GOT3 (cell line): ENCODE measurements at places on chromosomes 7 and 10.

DNA sequence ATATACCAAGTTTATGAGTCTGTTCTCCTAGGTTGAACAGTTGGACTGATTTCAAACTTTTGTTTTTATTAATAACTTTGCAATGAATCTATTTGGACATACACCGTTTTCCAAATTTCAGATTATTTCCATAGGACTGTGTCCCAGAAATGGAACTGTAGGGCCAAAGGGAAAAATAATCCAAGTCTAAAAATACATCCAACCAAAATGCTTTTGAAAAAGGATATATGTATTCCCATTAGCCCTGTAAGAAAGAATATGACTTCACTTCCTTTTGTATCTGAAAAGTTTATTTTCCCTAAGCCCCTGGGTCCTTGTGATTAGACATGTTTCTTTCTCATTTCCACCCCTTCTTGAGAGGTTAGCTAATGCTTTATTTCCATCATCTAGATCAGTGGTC is 434.2 kb upstream of the MKI67 start:
- no peak for DNase-seq

DNA sequence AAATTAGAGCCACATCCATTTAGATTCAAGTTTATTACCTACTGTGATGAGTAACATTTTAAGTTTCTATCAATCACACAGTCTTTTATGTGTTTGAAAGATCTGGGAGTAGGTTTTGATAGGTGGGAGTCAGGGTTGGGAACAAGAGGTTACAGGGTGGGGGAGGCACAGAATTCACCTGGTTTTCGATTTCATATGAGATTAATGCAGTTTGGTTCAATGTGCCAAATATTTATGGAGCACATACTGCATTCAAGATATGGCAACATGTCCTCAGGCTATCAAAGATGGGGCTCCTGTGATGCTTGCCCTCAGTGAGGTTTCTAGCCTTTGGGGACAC is 564.1 kb downstream of the SUGCT start:
- no peak for DNase-seq

GRCh38 chr10:130470286-130470685 is 334.1 kb downstream of the GLRX3 start:
- DNase-seq, result no peak

DNA sequence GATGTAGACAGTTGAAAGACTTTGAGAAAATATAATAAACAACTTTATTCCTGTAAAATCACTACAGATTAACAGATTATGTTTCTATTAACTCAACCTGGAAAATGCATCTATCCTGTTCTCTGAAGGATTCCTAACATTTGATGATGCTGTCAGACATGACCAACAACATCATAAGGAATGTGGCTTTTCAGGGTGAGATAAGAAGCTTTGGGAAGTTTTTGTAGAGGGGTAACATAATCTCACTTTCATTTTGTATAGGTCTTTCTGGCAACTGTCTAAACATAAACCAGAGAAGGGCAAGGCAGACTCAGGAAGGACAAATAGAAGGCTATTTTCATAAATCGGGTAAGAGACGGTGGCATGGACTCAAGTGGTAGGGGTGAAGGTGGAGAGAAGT is 112.2 kb downstream of the TES start:
- DNase-seq, result no peak

- DNase-seq, result no peak
These were observed 59.9 kb downstream of the COL26A1 start for GRCh38 chr7:101422356-101423195.

DNA sequence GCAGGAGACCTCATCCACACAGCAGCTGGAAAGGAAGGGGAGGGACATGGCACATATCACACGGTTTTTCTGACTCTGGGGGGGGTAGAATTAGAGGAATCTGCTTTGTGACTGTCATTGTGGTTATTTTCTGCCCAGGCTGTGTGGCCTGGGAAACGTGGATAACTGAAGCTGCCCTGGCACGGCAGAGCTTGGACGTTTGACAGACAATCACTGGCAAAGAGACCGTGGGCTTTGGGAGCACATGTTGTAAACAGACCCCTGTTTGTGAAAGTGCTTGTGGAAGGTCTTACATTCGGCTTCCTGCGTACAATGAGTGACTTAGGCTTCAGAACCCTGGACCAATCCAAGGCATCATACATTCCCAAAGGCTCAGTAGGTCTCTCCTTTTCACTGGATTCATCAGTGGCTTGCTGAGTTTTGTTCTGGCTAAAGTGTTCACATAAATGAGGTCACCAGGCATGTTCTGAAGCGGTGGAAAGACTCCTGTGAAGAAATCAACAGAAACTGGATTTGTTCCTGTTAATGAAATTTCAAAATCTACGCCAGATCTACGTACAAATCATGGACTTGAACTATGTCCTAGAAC is 188.2 kb downstream of the TEX36 start:
- no peak for DNase-seq

- no peak for DNase-seq
These were observed 294.5 kb downstream of the AUTS2 start for GRCh38 chr7:69892790-69893189.

- DNase-seq, result no peak
These were observed 239.1 kb upstream of the NRP1 start for GRCh38 chr10:33573606-33574005.

- DNase-seq, result no peak
These were observed 76.2 kb upstream of the TMEM168 start for GRCh38 chr7:112866424-112866823.

GRCh38 chr10:51244748-51245490 is 170.6 kb downstream of the PRKG1 start:
- no peak for DNase-seq

DNA sequence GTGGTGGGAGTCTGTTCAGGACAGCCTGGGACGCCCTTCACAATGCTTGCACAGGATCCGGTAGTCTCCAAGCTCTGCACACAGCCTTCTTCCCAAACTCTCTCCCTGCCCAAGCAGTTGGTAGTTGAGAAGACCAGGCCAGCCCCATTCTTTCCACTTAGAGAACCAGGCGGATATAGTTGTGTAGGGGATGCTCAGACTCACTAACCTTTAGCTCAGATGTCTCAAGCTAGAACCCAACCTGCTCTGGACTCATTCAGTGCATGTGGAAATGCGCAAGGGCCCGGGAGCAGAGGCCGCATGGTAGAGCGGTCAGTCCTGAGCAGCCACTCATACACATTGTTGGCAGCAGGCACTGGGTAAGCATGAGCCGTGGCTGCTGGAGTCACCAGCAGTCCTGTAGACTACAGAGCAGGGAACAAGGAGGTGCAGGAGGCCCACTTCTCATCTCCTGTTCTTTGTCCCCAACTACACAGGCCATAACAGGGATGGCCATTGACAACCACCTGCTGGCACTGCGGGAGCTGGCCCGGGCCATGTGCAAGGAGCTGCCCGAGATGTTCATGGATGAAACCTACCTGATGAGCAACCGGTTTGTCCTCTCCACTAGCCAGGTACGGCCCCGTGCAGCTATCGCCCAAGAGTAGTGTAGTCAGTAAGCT is 17.2 kb upstream of the C10orf53 start:
- DNase-seq, result no peak

DNA sequence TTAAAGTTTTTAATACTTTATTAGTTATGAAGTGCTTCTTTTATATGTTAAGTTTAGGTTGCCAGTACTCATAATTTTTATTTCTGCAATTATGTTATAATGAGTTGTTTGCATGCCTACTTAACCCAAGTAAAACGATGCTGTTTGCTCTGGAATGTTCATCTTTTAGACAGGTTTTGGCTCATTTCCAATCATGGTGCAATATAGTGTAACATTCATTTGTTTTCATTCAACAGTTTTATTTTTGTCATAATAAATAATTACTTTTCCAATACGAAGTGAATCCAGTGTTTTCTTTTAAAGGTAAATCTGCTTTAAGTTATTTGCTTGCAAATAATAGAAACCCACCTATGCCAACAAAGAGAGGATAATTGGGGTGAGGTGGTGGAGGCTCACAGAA is 22.1 kb downstream of the ARL5B start:
- DNase-seq, result no peak

DNA sequence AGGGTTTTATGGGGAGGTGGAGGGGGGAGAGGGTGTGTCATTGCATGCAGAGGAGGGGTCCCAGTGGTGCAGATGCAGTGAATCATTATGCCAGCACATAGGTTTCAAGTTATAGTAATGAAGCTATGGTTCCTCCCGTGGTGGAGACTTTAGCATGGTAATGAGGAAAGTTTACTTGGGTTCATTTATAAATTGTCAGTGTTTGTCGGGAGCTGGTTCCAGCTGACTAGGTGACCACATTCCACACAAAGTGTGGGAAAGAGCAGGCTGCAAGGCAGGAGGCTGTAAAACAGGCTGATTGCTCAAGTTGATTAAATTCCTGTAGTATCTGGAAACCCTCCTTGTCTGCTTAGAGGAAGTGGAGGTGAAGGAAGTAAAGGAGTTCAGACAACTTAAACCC is 78.9 kb downstream of the SRI start:
- no peak for DNase-seq

GRCh38 chr7:149381245-149381644 is 79.6 kb downstream of the ZNF777 start:
- no peak for DNase-seq

GRCh38 chr7:47444376-47445098 is 137.4 kb downstream of the TNS3 start:
- no peak for DNase-seq

- no peak for DNase-seq
These were observed 70.0 kb upstream of the SFMBT2 start for GRCh38 chr10:7480742-7481367.

- no peak for DNase-seq
These were observed 141.6 kb downstream of the HIBADH start for GRCh38 chr7:27520815-27521790.

DNA sequence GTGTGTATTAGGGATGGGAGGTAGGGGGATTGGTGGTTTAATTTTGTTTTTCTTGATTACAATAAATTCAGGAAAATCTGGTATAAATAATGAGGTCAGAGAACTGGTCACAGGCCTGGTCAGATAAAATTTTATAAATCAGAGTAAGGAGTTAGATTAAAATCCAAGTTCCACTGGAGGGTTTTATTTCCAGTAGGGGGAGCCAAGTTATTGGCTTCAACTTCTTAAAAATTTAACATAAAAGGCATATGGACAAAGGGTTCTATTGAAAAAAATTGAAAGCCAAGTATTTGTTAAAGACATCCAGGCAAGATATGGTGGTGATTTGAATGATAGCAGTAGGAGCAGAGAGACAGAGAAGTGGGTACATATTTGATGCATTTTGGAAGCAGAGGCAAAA is 763.3 kb downstream of the SORCS1 start:
- no peak for DNase-seq

DNA sequence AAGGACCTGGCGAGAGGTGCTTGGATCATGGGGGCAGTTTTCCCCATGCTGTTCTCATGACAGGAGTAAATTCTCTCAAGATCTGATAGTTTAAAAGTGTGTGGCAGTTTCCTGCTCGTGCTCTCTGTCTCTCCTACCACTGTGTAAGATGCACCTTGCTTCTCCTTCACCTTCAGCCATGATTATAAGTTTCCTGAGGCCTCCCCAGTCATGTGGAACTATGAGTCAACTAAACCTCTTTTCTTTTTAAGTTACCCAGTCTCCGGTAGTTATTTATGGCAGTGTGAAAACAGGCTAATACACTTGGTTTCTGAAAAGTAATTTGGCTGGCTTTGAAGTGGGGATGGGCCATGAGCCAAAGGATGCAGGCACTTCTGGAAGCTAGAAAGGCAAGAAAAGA is 268.0 kb upstream of the KAT6B start:
- DNase-seq, result no peak

DNA sequence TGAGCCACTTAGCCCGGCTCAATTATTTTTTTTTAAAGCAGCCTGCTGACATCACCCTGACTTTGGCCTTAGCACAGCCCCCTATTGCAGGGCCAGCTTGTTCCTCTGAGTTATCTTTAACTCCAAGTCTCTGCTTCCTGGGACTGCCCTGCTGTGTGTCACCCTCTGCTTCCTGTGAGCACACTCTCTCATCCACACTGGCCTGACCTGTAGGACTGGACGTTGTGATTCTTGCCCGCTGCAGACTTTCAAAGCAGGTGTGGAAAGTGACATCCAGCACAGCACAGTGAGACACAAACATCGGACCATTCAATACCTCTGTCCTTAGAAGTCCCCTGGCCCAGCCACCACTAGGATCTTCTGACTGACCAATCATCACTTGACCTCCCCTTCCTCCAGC is 26.4 kb upstream of the HSPA12A start:
- no peak for DNase-seq

DNA sequence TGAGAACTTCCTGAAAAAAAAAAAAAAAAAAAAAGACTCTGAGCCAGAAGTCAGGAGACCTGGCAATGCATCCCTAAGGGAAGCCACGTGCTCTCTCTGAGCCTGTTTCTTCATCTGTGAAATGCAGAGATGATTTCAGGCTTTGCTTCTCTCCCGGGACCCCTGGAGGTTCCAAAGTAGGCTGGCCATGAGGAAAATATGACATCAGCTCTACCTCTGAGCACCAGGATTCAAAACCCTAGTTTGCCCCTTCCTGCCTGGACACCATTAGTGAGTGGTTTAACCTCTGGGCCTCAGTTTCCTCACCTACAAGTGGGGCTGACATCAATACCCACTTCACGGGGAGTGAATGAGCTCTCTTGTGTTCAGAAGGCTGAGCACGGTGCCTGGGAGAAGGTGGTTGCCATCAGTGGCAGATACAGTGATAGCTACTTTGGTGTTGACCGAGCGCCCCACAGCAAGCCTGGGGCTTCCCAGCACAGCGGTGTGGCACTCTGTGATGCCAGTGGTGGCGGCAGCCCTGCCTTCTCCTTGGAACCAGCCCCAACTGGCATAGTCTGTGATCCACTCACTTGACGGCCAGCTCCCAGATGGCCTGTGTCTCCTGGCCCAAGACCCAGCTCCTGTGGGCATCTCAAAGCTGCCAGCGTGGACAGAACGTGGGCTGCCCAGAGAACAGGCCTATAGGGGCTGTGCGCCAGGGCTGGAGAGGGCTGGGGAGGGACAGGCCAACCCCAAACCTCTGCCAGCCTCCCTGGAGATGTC is 153.1 kb upstream of the UNC5B start:
- no peak for DNase-seq

- no peak for DNase-seq
These were observed 219.3 kb downstream of the JAZF1 start for GRCh38 chr7:27961255-27961654.

DNA sequence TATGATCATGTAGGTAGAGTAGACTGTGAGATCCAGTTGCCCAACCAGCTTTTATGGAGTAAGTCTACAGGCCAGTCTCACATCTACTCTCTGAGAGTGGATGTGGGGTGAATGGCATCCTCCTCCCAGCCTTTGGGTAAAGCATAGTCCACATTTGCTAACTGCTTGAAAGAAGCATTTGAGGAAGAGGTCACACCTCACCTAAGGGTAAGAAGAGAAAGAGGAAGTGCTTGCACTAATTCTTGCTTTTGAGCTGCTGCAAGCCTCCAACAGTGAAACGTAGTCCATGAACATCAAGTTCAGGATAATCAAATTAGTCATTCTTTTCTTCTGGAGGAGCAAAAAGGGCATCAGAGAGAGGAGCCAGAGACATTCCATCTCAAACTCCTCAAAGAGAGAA is 93.9 kb upstream of the AGR3 start:
- no peak for DNase-seq
